NCI-H1436 treated with DMSO at 0.1 percent for 48 hours (cell line): ENCODE measurements at places on chromosomes 12 and 14.

DNA sequence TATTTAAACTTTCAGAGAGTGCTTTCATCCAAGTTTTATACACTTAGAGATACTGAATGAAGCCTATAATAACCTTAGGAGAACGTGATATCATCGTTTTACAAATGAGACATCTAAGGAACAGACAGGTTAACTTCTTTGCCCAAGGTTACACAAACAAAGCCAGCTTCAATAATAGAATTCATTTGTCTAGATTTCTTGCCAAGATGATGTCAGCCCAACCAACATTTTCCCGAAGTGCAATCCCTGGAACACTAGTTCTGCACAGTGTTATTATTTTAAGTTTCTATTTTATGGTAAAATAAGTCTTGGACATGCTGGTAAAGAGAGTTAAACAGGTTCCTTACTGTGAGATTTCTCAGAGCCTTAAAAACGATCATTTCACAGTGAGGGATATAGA, 174.6 kb downstream of the SLC25A21 start:
- DNase-seq: no peak

DNA sequence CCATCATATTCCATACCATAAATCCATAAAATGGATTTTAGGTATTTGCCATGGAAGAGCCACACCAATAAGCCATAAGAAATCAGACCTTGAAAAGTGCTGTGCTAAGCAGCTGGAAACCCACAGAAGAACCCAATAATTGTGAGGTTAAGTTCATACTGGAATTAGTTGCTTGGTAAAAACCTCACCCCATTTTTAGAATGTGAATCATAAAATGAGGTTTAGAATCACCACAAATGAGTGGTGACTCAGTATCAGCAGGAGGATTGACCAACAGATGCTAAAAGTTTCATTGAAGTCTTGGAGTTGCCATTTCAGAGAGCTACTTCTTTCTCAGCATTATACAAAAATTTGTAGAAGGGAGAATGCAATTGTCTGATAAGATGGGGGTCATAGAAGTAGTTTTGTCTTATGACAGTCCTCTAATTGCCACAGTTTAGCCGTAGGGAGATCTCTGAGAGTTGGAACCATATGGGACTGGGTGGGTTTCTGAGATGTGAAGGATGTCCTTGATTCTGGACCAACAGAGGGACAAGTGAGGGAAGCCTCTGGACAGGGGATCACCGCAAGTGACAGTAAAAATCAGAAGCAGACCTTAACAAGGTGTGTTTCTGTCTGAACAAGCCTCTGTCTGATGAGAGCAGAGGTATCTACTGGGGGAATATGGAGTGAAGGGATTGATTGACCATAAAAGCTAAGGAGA, 1.4 kb upstream of the STON2 start:
- DNase-seq: no peak

DNA sequence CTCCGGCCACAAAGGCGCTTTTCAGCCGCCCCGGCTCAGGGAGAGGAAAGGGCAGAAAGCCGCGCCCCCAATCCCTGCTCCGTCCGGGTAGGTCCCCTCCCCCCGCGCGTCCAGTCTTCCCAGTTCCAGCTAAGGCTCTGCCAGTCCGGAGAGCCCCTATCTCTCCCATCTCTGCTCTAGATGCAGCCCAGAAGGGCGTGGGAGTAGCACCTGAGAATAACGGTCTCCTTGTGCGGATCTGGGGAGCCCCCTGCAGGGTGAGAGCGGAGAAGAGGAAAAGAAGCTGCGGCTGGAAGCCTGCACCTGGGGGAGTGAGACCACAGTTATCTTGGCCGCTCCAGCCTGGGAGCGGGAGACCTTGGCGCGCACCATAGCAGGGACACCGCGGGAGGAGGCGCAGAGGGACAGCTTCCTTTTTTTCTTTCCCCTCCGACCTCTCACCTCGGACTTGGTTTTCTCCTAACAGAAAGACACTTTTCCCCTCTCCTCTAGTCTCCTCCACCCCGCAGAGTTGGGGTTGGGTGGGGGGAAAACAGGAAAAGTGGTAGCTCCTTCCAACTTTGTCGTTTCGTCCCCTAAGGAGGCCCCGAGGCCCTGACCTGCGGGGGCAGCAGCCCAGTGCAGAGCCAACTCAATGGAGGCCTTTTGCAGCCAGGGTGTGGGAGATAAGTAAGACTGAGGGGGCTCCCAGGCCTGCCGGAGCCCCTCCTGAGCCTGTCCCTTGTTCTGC, 2.4 kb downstream of the DHH start:
- no peak for DNase-seq

DNA sequence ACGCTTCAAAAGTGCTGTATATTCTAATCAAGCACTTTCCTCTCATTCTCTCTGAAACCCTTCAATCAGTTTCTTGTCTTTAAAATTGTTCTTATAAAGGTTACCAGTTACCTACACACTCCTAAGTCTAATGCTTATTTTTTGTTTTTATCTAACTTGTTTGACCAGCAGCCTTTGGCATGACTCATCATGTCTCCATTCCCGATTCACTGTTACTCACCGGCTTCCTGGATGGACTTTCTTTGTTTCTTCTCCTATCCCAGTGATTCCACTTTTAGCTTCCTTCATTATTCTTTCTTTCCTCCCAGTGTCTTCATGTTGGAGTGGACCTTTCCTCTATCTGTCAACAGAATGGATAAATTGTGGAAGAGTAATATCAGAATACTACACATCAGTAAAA, 368.6 kb upstream of the CCDC196 start:
- no peak for DNase-seq

GRCh38 chr14:95895720-95896119, 19.1 kb downstream of the TUNAR start:
- DNase-seq: no peak

DNA sequence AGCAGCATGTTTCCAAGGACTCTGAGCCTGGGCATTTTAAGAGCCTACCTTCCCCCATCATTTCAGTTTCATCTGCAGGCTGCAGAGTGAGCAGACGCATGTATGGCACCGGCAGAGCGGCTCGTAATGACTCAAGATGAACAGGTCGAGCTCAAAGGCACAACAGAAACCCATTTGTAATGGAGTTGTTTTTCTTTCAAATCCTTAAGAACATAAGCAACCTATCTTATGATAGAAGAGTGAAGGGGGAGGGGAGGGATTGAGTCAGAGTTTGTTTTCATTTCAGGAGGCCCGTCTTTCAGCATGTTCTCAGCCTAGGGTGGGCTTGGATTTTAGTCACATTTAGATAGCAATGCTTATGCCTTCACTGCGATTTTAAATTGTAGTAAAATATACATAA, 54.9 kb upstream of the CISTR start:
- no peak for DNase-seq

DNA sequence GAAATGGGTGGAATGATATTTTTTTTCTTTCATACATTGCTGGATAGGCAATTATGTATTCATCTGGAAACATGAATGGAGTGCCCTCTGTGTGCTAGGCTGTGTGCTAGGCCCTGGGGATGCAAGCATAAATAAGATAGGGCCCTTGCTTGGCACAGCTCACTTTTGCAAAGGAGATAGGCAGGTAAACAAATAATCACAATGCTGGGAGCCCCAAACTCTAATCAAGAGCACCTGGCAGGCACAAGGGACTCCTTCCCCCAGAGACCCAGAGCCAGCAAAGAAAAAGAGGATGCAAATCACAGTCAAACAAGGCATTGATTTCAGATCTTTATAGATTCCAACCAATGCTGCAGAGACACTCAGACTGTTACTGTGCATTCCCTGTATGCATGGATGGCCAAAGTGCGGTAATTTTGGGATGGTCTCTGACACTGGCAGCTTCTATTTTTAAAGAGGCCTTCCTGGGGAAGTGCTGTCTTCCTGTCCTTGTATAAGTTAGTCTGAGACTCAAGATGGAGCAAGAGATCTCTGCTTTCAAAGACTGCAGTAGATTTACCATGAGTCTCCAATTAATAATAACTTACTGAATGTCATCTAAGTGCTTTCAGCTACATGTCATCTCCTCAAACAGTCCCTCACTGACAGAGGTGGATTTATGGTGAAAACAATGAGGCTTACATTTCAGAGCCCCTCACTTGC, 45.1 kb upstream of the CPM start:
- DNase-seq: peak; percentile 37

DNA sequence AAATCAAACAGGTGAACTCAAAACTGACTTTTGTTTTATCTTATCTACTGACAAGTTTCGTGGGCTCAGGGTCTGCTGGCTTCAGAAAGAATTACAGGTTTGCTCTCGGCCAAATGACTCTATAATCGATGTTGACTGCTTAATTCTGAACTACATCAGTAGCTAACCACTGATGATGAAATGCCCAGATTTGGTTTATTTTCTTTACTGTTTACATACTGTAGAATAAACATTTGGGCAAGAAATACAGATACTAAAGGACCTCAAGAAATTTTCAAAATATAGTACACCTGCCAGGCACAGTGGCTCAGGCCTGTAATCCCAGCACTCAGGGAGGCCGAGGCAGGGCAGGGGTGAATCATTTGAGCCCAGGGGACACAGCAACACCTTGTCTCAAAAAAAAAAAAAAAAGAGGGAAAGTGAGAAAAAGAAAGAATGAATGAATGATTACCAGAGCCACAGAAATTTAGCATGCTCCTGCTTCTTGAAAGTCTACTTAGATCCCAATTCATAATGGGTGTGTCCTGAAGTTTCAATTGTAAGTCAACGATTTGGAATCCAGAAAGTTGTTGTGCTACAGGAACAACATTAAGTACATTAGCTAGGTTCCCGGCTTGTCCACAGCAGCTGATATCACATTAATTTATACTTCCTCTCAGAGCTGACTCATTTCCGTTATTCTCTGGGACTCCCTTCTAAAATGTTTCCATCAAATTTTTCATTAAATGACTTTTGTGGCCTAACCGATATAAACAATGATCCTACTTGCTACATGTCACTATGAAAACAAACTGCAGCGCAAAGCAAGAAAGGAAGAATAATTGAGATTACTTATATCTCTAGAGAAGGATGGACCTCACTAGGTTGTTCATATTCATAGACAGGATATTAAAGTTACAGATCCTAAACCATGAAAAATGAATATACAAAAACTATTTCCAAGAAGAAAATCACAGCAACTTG, 134.3 kb downstream of the MED13L start:
- no peak for DNase-seq

DNA sequence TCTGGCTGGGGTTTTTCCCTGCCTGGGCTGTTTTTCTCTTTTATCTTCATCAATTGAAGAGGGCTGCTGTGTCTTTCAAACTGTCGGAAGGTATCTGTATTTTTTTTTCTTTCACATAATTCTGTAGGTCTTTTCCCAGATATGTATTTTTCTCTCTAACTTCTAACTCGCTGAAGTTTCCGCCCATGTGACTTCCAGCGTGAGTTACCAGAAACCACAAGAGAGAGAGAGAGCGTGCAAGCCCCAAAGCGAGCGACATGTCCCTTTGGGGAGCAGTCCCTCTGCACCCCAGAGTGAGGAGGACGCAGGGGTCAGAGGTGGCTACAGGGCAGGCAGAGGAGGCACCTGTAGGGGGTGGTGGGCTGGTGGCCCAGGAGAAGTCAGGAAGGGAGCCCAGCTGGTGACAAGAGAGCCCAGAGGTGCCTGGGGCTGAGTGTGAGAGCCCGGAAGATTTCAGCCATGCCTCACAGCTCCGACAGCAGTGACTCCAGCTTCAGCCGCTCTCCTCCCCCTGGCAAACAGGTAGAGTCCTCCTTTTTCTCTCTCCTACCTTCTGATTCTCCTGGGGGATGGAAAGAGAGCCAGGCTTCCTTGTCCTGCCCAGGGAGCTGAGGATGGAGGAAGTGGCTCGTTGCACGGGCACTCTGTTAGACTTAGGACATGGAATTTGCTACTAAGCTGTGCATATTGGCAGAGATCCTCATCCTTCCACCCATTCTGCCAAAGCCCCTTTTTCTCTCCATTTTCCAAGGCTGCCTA, at the start of gene BATF:
BATF (plus strand) TSS at position 246 of the 759 bp plus-strand sequence; CDS start at position 460, 214 bp downstream.
- no peak for DNase-seq

GRCh38 chr14:52918486-52918885, 32.4 kb downstream of the FERMT2 start:
- DNase-seq: no peak

DNA sequence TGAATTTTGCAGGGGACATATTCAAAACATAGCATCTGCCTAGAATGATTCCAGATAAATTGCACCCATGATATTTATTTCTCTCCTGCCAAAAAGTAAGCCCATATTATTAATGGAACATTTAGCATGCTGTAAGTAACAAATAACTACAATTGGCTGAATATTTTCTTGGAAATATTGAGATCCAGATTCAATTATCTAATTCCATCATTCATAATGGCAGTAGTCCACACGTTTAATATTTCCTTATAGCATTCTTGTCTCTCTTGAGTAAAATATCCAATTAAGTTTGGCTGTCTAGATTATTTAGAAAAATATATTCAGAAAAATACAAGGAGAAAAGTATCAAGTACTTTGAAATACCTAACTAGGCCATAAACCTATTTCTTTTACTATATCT, 157.5 kb downstream of the FLRT2 start:
- no peak for DNase-seq

DNA sequence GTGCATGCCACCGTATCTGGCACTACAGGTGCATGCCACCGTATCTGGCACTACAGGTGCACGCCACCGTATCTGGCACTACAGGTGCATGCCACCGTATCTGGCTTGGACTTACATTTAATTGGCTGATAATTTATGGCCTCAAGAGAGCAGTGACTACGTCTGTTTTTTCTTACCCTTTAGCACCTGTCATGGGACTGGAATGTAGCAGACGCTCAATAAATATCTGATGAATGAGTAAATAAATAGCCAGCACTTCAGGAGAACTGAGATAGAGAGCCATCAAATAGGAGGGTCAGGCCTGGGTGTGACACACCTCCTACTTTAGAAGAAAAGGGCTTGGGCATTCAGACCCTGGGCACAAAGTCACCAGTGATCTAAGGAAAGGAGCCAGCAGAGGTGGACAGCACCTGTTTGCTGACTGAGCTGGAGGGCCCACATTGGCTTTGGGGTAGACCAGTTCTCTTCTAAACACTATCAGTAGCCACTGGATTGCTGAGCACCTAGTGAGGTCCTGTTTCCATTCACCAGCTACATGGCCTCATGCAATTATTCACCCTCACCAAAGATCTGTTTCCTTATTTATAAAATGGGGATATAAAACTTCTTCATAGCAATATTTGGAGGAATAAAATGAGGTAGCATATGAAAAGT, 50.1 kb downstream of the RFX4 start:
- DNase-seq: no peak

- DNase-seq: no peak
These were observed 220.5 kb upstream of the ATXN7L3B start for GRCh38 chr12:74317078-74317601.

- no peak for DNase-seq
These were observed 19.8 kb downstream of the KRT7 start for GRCh38 chr12:52252728-52253343.

GRCh38 chr12:74903522-74903921, 306.1 kb downstream of the KCNC2 start:
- DNase-seq: no peak

DNA sequence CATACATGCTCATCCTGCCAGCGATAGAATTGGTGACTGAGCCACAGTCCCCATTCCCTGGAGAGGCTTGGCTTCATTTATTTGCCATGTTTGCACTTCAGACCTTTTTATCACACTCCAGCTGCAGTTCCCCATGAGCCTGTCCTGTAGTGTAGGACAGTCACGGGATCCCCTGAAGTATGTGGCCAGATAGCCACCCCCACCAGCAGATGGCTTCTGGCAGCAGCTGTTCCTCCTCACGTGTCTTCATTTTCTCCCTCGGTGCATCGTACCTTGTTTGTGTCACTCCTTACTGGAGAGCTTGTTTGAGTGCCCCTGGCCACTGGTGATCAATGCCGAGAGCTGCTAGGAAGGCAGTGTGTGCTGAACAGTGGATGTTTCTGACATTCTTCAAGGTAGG, 40.2 kb downstream of the UBE3B start:
- no peak for DNase-seq

GRCh38 chr12:116876151-116876869, 4.9 kb downstream of the HRK start:
- no peak for DNase-seq
